Spinal cord (tissue), 10 donors: ENCODE measurements at places on chromosomes 5 and 9. TPM values are rescaled to one million over a fixed set of nuclear protein-coding genes. Genes with fewer than 3 reads are reported as not detected.

PCDHGA6 gene
- polyA plus RNA-seq: 18.4 TPM

PTPRD gene
- 190 TPM for polyA plus RNA-seq

MARCOL gene
- polyA plus RNA-seq: 0.14 TPM

SLC34A1 gene
- 0.68 TPM for polyA plus RNA-seq

EXOSC2 gene
- polyA plus RNA-seq: 46.1 TPM

BRD3 gene
- 54.4 TPM for polyA plus RNA-seq

ANKRD34B gene
- 2.7 TPM for polyA plus RNA-seq

ZDHHC11 gene
- polyA plus RNA-seq: 21.6 TPM

RFK gene
- 89.6 TPM for polyA plus RNA-seq

DNA sequence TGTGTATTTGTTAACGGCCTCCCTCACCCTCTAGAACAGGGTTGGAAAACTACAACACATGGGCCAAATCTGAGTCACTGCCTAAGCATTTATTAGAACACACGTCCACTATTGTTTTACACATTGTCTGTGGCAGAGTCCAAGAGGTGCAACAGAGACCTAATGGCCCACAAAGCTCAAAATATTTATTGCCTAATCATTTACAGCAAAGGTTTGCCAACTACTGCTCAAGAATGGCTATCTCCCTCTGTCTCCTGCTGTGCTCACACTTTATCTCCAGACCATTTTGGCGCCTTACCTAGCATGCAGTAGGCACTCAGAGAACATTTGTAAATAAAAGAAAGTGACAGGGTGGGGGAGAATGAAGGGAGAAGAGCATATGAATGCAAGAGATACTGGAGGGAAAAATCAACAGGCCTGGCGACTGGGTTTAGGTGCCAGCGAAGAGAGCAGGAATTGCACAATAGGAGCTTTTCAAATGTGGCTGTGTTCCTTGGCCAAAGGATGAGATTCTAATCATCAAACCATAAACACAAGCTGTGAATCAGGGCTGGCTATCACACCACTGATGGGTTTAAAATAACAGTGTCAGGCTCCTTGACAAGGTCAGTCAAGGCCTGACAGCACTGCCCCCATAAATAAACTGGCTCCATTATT, 80.3 kb downstream of the EPB41L4A start:
- no peak for DNase-seq
- H3K4me3 ChIP-seq: no peak overlapping the region
- H3K36me3 ChIP-seq: no peaks in the 10 kb centered on the region
- no peaks in the 10 kb centered on the region for H3K27me3 ChIP-seq
- H3K27ac ChIP-seq: no peak overlapping the region
- peaks cover 4% of the 10 kb centered on the region for H3K4me1 ChIP-seq

DNA sequence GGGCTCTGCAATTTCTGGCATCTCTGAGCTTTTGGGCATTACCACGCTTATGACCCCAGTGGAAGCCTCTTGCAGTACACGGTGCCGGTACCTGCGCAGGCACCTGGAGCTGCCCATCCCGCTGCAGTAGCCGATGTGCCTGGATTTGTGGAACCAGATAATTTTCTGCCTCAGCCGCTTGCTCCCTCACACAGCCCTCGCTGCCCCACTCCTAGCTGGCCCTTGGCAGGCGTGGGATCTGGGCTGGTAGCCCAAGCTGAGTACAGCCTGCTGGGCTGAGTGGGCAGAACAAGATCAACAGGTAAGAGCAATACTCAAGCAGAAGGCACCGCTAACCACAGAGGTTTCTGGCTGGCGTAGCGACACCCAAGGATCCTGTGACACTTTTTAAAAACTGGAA, 1808.8 kb upstream of the ACO1 start:
- H3K27ac ChIP-seq: no peak overlapping the region
- H3K4me1 ChIP-seq: no peaks in the 10 kb centered on the region
- no peak for DNase-seq

DNA sequence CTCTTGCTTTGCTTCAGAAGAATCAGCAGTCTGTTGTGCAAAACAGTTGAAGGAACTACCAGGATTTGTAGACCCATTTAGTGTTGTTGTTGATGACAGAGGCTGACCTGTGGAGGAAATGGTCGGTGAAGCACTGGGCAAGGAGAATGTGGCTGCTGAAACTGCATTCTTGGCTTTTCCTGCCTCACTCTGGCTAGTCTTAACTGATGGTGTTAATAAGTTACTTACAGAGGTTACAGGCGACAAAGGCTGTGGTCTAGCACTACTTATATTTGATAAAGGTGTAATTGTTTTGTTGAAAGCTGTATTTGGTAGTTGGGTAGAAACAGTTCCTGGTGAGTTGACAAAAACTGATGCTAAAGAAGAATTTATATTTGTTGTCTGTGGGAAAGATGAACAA, 31.5 kb downstream of the MLANA start:
- H3K4me3 ChIP-seq: no peak overlapping the region
- H3K36me3 ChIP-seq: peaks cover 9% of the 10 kb centered on the region
- H3K27ac ChIP-seq: no peak overlapping the region
- H3K27me3 ChIP-seq: no peaks in the 10 kb centered on the region
- H3K4me1 ChIP-seq: no peaks in the 10 kb centered on the region
- DNase-seq: no peak

GRCh38 chr5:90898326-90899013, 339.9 kb downstream of the ADGRV1 start:
- no peaks in the 10 kb centered on the region for H3K4me1 ChIP-seq
- no peaks in the 10 kb centered on the region for H3K36me3 ChIP-seq
- no peak overlapping the region for H3K27ac ChIP-seq
- no peak for DNase-seq
- no peak overlapping the region for H3K4me3 ChIP-seq

- H3K4me1 ChIP-seq: peaks cover 9% of the 10 kb centered on the region
- no peaks in the 10 kb centered on the region for H3K27me3 ChIP-seq
- DNase-seq: no peak
- no peak overlapping the region for H3K27ac ChIP-seq
- H3K4me3 ChIP-seq: no peak overlapping the region
Measured at GRCh38 chr5:175202463-175203068, 241.4 kb downstream of the DRD1 start.

GRCh38 chr9:93218161-93218560, 34.2 kb downstream of the WNK2 start:
- no peaks in the 10 kb centered on the region for H3K27me3 ChIP-seq
- no peak overlapping the region for H3K27ac ChIP-seq
- H3K36me3 ChIP-seq: peaks cover 16% of the 10 kb centered on the region
- peaks cover 17% of the 10 kb centered on the region for H3K4me1 ChIP-seq

- H3K4me3 ChIP-seq: no peak overlapping the region
- H3K27ac ChIP-seq: no peak overlapping the region
- H3K4me1 ChIP-seq: no peaks in the 10 kb centered on the region
- no peaks in the 10 kb centered on the region for H3K27me3 ChIP-seq
- H3K36me3 ChIP-seq: no peaks in the 10 kb centered on the region
Measured at GRCh38 chr5:112084149-112084548, 327.2 kb upstream of the NREP start.

GRCh38 chr9:137044502-137045177, 1.3 kb downstream of the NPDC1 start:
- peaks cover 59% of the 10 kb centered on the region for H3K36me3 ChIP-seq
- no peak overlapping the region for H3K27ac ChIP-seq
- peak overlapping the region; percentile 57 for H3K4me3 ChIP-seq
- DNase-seq: no peak

- no peak for DNase-seq
- peaks cover 10% of the 10 kb centered on the region for H3K36me3 ChIP-seq
- no peaks in the 10 kb centered on the region for H3K27me3 ChIP-seq
- H3K4me1 ChIP-seq: no peaks in the 10 kb centered on the region
- H3K4me3 ChIP-seq: no peak overlapping the region
Measured at GRCh38 chr5:56922922-56923321, 13.5 kb downstream of the SETD9 start.
